ENCODE measurements at places on chromosomes 5 and 9.

GRCh38 chr9:37925786-37926736 lies 22.1 kb upstream of the SLC25A51 start:
- H3K4me3 ChIP-seq, result no peak overlapping the region
- no peaks in the 10 kb centered on the region for H3K27me3 ChIP-seq
- no peaks in the 10 kb centered on the region for H3K36me3 ChIP-seq
- DNase-seq, result no peak
- peaks cover 6% of the 10 kb centered on the region for H3K4me1 ChIP-seq

DNA sequence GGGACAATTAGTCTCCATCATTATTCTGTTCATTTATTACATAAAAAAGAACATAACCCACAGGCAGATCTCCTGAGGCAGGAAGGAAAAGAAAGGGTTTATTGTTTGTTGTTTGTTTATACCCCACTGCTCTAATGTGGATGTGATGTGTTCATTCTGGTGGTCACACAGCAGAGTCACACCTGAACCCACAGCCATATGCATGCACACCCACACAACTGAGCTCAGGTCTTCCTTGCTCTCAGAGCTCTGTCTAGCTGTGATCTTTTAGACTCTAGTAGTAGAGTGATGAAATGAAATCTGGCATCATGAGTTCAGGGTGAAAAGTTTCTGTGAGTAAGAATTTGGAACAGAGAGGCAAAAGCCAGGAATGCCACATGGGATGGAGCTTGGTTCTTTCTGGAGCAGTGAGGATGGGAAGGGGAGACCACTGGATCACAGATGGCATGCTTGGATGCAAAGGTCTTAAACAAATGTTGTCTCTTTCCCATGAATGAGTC lies 227.0 kb downstream of the PAPPA start:
- H3K4me3 ChIP-seq, result no peak overlapping the region
- no peaks in the 10 kb centered on the region for H3K36me3 ChIP-seq
- H3K27ac ChIP-seq, result no peak overlapping the region
- H3K4me1 ChIP-seq, result no peaks in the 10 kb centered on the region
- H3K27me3 ChIP-seq, result no peaks in the 10 kb centered on the region

DNA sequence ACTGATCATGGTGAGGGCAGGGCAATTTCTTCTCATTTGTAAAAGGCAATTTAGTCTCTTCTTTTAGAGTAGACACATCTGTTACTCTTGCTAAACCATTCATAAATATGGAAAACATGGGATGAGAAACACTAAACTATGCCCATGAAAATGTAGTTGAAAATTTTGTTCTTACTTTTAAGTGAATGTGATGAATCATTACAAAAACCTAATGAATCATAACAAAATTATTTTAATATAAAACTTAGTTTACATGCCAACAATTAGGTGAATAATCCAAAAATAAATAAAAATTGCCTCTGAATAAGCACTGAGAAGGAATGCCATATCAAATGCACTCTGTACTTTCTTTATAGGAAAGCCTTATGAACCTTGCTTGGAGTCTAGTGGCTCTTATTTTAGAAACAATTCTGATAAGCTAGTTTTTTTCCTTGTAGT lies 297.7 kb upstream of the EFNA5 start:
- no peaks in the 10 kb centered on the region for H3K27me3 ChIP-seq
- H3K36me3 ChIP-seq, result no peaks in the 10 kb centered on the region
- H3K4me1 ChIP-seq, result no peaks in the 10 kb centered on the region

- H3K36me3 ChIP-seq, result no peaks in the 10 kb centered on the region
- DNase-seq, result no peak
- no peak overlapping the region for H3K4me3 ChIP-seq
- H3K27me3 ChIP-seq, result no peaks in the 10 kb centered on the region
- H3K4me1 ChIP-seq, result no peaks in the 10 kb centered on the region
Measured at GRCh38 chr5:156375895-156376495, 49.0 kb downstream of the SGCD start.

Measured in tibial nerve (tissue), 4 donors.